ENCODE measurements at places on chromosomes 3 and 15.

GRCh38 chr3:130733236-130733875 is 13.3 kb downstream of the PIK3R4 start:
- DNase-seq: no peak

GRCh38 chr3:110419601-110420000 is 652.0 kb upstream of the NECTIN3 start:
- DNase-seq: no peak

DNA sequence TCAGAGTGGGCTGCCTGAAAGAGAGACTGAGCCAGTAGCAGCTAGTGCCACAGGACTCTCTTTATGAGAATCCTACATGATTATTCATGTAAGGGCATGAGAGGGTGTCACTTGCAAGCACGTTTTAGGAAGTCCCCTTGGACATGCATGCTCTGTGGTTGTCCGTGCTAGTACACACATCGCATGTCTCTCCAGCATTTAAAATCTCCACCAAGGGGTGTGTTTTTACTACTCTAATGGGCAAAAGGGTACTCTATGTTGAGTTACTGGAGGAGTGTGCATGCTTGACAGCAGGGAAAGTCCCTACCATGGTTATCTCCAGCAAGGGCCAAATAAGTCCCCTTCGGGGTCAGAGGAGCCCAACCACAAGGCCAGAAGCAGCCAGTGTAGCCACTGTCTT is 70.7 kb downstream of the DCLK3 start:
- DNase-seq: no peak

- no peak for DNase-seq
These were observed 200.5 kb downstream of the TPRG1 start for GRCh38 chr3:189372243-189372642.

DNA sequence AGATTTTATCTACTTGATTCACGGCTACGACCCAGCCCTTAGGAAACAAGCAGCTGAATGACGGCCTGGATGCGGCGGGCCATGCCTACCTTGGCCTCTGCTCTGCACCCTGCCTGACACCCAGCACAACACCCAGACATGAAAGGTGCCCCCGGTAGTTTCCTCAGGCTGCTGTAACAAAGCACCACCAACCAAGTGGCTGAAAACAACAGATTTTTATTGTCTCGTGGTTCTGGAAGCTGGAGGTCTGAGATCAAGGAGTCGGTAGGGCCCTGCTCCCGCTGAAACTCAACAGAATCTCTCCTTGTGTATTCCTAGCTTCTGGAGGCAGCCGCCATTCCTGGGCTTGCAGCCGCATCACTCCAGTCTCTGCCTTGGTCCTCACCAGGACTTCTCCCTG is 111.7 kb downstream of the ADCY5 start:
- no peak for DNase-seq

DNA sequence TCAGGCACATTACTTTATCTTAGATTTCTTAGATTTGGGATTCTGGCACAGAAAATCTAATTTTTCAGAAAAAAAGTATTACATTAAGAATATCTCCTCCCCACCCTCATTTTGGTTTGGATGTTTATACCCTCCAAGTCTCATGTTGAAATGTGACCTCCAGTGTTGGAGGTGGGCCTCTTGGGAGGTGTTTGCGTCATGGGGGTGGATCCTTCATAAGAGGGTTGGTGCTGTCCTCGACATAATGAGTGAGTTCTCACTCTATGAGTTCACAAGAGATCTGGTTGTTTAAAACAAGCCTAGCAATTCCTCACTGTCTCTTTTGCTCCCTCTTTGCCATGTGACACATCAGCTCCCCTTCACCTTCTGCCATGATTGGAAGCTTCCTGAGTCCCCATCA is 45.6 kb upstream of the WWTR1 start:
- DNase-seq: no peak

DNA sequence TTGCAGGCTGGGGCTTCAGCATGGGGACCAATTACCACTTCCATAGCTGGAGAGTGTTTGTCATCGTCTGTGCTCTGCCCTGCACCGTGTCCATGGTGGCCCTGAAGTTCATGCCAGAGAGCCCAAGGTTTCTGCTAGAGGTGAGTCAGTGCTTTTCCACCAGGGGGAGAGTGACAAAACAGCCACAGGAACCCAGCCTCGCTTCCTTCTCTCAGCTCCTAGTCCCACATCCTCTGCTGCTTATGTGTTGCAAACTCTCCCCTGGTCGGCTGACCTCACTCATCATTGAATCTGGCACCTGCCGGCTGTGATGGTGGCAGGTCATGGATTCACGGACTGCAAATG is 158.3 kb downstream of the SV2B start:
- no peak for DNase-seq

- DNase-seq: no peak
These were observed 34.7 kb upstream of the SH3BP5 start for GRCh38 chr3:15367059-15367458.

DNA sequence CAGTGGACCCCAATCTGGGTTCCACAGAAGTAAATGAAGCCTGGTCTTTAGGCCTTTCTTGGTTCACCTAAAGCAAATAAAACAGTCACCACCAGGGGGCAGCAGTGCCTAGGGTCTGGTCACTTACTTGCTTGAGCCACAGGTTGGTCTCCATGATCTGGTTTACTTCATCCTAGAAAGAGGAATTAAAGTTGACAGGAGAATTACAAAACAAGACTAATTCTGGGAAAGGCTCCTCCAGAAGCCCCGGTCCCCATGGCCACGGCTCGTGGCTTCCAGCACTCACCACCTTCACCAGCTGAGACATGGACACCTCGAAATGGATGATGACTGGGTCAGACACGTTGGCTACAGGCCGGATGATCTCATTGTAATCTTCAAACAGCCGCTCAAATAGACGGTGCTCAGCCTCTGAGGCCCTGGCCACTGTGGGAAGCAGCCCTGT is 2.3 kb downstream of the CHRNA3 start:
- DNase-seq: peak; percentile 86

- no peak for DNase-seq
These were observed 94.6 kb upstream of the HERC1 start for GRCh38 chr15:63928185-63928842.

GRCh38 chr15:27499191-27499590 is 528.2 kb downstream of the GABRG3 start:
- no peak for DNase-seq

DNA sequence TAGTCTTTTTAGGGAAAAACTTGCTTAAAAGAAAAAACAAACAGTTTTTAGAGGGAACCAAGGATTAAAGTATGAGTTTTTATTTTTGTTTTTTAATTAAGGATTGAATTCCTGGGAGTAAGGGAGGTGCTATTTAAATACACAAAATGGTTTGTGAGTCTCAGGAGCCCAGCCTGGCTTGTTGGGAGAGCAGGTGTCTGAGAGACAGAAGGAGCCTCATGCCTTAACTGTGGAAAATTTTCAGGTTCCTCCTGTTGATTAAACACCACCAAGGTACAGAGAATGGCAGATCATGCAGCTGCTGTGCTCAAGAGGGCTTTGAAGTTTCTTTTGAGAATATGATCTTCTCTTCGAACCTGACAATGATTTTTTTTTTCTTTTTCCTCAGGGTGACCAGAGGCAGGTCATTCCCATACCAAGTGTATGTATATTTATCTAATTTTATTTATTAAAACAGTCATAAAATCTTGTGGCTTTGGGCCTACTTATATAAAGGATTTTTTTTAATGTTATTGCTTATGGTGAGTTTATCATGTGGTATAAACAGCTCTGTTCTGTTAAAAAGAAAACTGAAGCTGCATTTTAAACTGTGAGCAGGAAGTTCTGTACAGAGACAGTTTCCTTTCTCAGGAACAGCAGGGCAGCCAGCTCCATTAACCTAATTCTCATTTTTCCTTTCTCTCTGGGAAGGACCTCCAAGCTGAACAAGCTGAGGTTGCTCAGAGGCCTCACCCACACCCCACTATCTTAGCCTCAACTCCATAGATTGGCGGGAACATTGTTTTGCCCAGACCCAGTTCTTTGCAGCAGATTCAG is 33.7 kb upstream of the VILL start:
- DNase-seq: no peak

GRCh38 chr15:61025781-61026180 is 203.3 kb downstream of the RORA start:
- no peak for DNase-seq

- no peak for DNase-seq
These were observed 2.7 kb upstream of the ARNT2 start for GRCh38 chr15:80401456-80401855.

- no peak for DNase-seq
These were observed 537.3 kb upstream of the TGFBR2 start for GRCh38 chr3:30069056-30069455.

GRCh38 chr15:38867556-38867955 is 302.9 kb upstream of the RASGRP1 start:
- DNase-seq: no peak

GRCh38 chr15:35289024-35289617 is 204.0 kb upstream of the NANOGP8 start:
- DNase-seq: no peak

DNA sequence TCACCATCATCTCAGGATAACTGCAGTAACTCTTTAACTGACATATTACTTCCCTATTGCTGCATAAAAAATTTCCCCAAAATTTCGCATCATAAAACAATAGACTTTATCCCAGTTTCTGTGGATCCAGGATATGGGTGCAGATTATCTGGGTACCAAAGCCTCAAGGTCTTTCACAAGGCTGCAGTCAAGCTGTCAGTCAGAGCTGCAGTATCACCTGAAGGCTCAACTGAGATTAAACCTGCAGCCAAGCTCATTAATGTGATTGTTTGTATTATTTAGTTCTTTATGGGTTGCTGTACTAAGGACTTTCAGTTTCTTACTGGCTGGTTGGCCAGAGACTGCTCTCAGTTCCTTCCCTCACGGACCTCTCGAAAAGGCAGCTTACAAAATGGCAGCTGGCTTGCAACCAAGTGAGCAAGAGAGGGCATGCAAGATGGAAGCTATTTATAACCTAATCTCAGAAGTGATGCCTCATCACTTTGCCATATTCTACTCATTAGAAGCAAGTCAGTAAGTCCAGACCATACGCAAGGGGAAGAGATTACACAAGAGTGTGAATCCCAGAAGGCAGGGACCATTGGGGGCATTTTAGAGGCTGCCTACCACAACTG is 54.9 kb downstream of the DCUN1D1 start:
- no peak for DNase-seq

DNA sequence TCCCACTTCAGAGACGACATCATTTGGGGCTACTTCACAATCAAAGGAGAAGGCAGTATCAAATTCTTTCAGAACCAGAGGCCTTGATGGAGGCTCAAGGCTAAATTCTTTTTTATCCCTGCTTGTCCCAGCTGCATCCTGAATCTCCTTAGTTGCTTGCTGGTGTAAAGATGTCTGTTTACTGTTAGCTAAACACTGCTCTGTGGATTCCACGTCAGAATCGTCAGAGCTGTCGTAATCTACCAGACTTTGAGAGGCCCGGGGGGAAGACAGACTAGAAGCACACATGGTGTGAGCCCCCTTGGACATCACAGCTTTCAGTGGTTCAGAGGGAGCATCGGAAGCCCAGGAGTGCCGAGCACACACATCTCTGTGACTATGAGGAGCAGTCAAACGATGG is 32.6 kb downstream of the LINS1 start:
- no peak for DNase-seq

DNA sequence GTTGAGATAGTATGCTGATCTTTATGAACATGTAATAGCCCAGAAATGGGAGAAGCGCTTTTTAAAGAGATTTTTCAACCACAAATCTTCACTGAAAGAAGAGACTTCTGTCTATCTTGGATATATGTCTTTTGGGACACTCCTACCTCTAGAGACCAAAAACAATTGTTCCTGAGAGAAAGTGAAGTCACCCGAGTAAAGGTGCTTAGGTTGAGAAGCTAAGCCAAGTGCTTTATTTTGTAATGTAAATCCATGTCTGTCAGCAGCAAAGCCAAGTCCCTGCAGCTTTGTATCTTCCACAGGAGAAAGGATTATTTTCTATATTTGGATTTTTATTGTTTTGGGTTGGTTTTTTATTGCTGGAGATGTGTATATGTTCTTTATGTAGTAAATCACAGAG is 32.1 kb upstream of the B3GALNT1 start:
- DNase-seq: no peak

- DNase-seq: no peak
These were observed 16.7 kb upstream of the DENND6A start for GRCh38 chr3:57709559-57709958.

Data from D721Med (cell line).